ENCODE measurements at places on chromosomes 5 and 9.

DNA sequence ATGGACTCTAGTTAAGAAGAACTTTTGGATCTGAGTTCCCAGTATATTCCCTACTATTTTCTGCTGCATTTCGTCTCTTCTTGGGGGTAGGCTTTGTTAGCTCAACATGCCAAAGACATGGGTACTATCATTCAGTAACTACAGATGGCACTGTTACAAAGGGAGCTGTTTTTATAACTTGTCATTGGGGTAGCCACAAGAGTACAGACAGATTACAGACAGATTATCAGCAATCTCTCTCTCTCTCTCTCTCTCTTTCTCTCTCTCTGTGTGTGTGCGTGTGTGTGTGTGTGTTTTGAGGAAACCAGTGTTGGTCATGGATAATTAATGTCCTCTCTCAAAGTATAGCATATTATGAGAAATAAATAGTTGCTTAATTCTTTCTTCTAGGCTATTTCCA is 116.1 kb downstream of the WDR70 start:
- DNase-seq = peak; percentile 12

DNA sequence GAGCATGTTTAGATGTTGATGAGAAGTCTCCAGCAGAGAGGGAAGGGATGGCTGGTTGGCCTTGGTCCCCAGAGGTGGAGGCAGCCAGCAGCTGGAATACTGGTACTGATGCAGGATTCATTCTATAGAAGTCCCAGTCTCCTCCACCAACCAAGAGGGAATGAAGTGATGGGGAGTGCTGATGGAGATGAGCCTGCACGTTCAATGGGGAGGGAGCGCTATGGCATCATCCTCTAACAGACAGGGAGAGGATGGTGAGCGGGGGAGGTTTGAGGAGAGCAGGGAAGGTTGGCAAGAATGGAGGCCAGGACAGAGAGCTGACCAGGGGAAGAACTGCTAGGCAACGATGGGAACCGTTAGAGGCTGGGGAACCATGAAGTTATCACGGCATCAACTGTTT is 159.8 kb upstream of the MVB12B start:
- DNase-seq = no peak

GRCh38 chr5:122321921-122322320 is 9.9 kb downstream of the SNCAIP start:
- DNase-seq = no peak

DNA sequence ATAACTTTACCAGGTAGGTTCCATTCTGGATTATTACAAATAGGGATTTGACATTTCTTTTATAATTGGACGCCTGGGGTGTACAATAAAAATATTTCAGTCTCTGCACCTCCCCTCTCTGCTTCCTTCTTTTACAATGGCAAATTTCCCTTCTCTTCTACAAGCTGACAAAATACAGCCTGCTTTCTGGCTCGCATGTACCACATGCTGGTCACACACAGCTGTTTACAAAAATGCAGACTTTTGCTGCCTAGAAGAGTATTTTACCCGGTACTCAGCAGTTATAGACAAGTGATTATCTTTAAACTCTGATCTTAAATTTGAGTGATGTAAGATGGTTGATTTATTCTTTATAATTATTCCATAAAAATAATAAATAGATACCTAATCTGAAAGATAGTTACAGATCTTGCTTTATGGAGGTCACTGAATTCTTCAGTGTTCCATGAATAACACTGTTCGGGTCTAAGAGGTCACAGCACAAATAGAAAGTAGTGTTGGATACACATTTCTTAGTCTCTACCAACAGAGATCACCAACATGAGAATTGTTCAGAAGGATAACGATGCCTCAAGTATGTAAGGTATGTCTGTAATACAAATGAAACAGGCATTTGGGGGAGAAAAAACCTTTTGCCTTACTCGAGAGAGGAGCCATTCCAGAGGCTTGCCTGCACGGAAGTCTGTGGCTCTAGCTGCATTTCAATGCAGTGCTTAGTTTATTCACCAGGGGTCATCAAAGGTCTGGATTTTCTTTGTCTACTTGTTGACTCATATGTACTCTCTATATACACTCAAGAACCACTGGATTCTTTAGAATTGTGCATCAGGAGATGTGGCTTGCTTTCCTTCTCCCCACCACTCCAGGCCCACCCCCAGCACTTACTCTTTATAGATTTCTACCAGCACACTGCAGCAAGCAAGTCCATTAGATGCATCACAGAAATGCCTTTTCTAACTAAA is 206.6 kb upstream of the RFX3 start:
- DNase-seq = peak; percentile 93

GRCh38 chr5:16936150-16936988 is at the start of gene MYO10:
TSS of gene MYO10 (minus strand) at chr5:16936288. CDS start at chr5:16935808, 480 bp downstream.
- DNase-seq = peak; percentile 63

DNA sequence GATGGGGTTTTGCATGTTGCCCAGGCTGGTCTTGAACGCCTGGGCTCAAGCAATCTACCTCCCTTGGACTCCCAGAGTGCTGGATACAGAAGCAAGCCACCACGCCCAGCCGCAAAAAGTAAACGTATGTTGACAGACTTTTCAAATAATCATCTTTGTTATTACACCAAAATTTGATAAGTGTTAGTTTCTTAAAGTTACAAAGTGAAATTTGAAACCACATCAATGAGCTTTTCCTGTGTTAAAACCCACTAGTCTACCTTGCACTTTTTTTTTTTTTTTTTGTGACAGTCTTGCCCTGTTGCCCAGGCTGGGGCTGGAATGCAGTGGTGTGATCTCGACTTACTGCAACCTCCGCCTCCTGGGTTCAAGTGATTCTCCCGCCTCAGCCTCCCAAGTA is 29.9 kb downstream of the SPACA9 start:
- no peak for DNase-seq

DNA sequence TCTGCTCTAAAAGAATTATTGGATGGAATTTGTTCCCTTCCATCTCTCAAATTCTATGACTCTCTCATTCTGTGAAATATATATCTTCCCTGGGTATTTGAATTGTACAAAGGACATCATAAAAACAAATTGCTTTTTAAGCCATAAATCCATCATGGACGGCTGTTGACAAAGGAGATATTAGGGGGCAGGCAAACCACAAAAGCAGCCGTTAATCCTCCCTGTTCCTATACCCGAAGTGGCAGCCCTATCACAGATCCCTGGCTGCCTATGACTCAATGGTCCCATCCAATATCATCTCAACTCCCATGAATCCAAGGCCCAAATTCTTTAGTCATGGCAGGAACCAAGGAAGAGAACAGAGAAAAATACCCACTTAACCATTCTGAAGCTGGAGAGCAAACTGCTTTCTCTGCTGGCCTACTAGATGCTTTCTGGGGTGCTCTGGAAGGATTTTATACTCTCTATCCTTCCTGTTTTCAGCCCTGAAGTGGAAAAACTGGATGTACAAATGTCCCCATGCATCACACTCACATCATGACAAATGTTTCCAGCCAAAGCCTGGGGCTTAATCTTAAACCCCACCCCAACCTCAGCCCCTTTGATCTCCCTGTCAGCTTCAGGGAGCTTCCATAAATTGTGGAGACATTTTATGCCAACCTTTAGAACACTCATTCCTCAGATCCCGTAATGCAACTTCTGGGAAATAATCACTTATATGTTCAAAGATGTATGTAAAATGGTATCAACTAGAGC is 59.5 kb downstream of the FAM114A2 start:
- DNase-seq = no peak

- peak; percentile 9 for DNase-seq
These were observed 46.1 kb upstream of the PCA3 start for GRCh38 chr9:76718166-76718565.

- DNase-seq = no peak
These were observed 25.5 kb upstream of the FBXW11 start for GRCh38 chr5:172031894-172032461.

DNA sequence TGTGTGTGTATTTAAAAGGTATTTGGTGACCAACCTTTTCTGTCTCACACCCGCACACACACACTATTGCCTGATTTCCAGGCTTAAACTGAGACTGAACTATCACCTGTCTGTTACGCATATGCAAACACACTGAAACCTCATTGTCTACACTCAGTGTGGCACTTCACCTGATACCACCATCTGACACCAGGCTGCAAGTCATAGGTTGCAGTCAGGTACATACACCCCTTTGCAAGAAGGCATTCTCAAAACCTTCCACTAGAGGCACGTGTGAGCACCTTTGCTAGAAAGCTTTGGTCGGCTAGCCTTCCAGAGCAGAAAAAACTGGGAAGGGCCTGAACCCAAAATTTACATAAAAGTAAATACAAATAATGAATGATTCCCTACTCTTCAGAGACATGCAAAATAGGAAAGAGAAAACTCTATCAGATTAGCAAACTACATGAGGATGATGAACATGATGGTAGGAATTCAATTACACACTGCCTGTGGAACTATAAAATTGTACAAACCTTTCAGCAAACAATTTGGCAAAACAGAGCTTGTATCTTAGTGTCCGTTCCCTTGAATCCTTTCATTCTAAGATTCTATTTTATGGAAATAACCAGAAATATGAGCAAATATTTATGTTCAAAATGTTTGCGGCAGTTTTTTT is 5.9 kb upstream of the FOXD1 start:
- DNase-seq = peak; percentile 44
